ENCODE measurements at places on chromosomes 16 and 17. TPM values are rescaled to one million over a fixed set of nuclear protein-coding genes. Genes with fewer than 3 reads are reported as not detected.
A peak's percentile ranks its signal among the peaks of the same experiment; 100 is the strongest.

The TIMP2 gene
- total RNA-seq: 94.8 TPM

The METTL22 gene
- 18.6 TPM for total RNA-seq

DNA sequence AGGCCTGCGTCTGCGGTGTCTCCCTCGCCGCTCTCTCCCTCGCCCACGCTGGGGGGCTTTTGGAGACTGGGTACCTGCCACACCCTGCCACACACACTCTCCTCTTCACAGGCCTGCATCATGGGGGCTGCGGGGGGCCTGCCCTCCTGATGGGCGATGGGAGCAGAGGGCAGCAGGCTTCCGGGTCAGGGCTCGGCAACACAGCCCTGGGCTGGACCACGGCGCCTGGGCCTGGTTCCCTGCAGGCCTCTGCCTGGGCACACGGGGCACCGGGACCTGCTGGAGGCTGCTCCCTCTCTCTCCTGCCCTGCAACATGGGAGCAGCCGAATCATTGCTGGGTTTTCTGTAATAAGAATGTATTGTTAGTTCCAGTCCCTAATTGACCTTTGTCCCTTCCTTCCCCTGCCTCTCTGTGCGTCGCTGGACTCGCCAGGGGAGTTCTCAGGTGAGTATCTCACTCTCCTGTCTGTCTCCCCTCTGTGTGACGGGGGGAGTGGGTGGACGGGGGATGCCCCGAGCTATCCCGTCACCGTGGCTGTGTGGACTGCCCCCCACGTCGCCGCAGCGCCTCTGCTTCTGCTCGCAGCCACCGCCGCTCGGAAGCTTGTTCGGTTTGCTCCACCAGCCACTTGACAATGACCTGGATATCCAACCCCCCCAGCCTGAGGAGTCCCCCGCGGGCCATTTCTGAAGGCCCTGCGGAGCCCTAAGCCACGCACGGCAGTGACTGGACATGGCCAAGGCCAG lies 13.5 kb downstream of the NME3 start:
- no peak for DNase-seq

DNA sequence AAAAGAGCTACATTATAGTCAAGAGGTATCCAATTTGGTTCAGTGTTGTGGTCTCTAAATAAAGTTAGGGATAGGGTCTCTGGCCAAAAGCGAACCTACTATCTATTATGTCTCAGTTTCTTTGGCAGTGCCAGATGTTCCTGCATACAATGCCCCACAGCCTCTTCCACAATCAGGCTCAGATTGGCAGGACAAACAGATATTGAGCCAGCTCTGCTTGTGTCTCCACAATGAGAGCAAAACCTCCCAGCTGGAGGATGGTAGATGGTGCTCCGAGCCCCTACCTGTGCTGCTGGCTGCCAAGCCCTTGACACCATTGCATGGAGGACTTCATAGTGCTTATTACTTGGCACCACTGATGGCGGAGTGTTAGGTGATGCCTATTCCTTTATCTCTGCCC lies 19.7 kb downstream of the PHAF1 start:
- DNase-seq: no peak

The CCL16 gene
- total RNA-seq: 0.22 TPM

GRCh38 chr17:43547659-43548256 lies 1.6 kb upstream of the ETV4 start:
- DNase-seq: no peak

The OSGIN1 gene
- total RNA-seq: 0.18 TPM

DNA sequence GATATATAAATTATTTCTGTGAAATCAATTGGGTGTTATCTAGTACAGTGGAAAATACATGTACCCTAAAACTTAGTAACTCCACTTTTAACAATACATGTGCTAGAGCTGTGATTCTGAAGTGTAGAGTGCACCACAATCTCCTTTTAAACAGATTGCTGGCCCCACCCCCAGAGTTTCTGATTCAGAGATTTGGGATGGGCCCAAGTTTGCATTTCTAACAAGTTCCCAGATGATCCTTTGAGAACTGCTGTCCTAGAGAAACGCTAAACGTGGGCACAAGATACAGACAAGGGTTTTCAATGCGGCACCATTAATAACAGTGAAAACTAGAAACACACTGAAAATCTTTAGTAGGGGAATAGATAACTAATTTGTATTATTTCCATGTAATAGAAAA lies 49.2 kb downstream of the NXPH3 start:
- DNase-seq: no peak

The KRT40 gene
- total RNA-seq: 11.0 TPM

DNA sequence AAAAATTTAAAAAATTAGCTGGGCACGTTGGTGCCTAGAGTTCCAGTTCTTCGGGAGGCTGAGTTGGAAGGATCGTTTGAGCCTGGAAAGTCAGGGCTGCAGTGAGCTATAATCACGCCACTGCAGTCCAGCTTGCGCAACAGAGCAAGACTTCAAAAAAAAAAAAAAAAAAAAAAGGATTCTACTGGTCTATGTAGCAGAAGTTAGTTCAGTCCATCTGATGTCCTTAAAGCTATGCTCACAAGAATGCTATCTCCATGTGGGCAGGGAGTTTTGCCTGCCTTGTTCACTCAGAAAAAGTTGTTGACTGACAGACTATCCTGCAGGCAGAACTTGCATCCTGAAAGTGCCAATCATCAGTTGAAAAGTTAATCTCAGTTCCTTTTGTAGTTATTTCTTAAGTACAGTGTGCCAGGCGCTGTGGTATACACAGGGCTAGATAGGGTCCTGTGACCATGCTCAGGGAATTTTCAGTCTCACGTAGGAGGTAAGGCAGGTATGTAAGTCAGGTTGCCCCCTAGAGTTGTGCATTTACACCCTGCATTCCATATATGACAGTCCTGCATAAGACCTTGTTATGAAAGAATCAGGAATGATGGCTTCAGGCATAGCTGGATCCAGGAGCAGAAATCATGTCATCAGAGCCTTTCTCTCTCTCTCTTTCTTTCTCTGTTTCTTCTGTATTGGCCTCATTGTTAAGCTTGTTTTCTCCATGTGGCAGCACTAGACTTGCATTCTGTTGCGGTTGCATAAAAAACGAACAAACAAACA lies 7.6 kb downstream of the SYT17 start:
- no peak for DNase-seq

GRCh38 chr17:14630046-14630445 lies 329.2 kb downstream of the HS3ST3B1 start:
- no peak for DNase-seq

DNA sequence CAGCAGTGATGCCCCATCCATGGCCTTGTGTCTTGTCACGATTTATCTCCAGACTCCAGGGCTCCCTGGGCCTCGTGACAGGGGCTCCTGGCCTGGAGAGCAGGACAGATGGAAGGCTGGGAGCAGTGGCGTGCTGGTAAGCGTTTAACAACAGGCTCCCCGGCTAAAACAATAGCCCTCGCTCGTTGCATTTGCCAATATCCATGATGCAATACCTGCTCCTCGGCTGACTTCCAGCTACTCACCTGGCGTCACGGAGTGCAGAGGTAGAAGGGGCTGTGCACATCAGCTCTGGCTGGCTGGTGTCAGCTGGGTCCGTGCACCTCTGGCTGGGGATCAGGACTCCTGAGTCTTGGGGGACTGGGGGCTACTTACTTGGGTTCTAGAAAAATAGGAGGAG lies 1.5 kb upstream of the BICDL2 start:
- DNase-seq: no peak

The ADAMTS18 gene
- 0.71 TPM for total RNA-seq

GRCh38 chr16:48492133-48492532 lies 106.9 kb upstream of the SIAH1 start:
- DNase-seq: no peak

The BRIP1 gene
- 5.1 TPM for total RNA-seq

- no peak for DNase-seq
These were observed 4.2 kb downstream of the DPH1 start for GRCh38 chr17:2034157-2034556.

- DNase-seq: no peak
These were observed 19.2 kb upstream of the ABAT start for GRCh38 chr16:8655184-8655717.

- no peak for DNase-seq
These were observed 238.8 kb downstream of the MRTFB start for GRCh38 chr16:14309906-14310305.

GRCh38 chr16:5928476-5929065 lies 831.0 kb upstream of the EEF2KMT start:
- DNase-seq: peak; percentile 90

DNA sequence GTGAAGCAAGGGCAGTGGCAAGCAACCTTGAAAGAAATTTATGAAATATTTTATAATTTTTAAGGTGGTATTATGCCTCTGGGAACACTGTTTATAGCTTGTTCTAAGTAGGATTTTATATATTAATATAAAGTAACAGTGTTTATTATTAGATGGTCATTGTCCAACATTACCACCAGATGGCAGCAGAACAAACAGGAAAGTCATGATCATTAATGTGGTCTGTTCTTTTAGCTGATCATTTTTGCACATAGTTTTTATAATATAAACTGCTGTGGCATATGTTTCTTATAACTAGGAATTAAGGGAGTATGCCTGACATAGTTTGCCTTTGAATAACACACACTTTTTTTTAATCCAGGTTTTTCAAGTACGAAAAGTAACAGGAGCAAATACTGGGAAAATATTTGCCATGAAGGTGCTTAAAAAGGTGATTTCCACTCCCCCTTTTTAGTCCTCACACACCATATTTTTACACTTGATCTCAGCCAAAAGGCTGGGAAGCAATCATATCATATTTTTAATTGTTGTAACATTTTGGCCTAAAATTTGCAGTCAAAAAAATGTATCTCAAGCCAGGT lies 21.4 kb downstream of the RPS6KB1 start:
- peak; percentile 54 for DNase-seq

GRCh38 chr17:69093995-69094394 lies 33.3 kb upstream of the ABCA9 start:
- no peak for DNase-seq

The TERF2IP gene
- total RNA-seq: 53.1 TPM

The ADAM11 gene
- 1.3 TPM for total RNA-seq

DNA sequence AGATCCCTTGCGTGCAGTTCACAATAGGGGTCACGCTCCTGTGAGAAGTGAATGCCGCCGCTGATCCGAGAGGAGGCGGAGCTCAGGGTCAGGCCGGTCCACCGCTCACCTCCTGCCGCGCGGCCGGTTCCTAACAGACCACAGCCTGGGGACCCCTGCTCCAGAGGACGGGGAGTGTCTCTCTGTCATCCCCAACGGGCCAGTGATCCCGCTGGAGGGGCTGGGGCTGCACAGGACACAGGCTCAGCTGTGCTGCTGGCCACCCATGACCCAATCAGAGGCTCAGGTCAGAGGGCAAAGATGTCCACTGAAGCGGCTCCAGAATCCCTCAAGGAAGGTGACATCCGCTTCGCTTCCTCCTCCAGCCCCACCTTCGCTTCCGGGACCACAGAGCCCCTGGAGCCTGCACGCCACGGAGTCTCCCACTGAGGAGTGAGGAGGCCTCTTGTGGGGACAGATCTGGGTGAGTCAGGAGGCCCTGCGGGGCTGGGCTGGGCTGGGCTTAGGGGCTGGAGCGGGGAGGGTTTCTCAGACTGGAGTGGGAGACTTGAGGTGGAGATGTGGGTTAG lies 115.4 kb downstream of the METRNL start:
- DNase-seq: no peak

DNA sequence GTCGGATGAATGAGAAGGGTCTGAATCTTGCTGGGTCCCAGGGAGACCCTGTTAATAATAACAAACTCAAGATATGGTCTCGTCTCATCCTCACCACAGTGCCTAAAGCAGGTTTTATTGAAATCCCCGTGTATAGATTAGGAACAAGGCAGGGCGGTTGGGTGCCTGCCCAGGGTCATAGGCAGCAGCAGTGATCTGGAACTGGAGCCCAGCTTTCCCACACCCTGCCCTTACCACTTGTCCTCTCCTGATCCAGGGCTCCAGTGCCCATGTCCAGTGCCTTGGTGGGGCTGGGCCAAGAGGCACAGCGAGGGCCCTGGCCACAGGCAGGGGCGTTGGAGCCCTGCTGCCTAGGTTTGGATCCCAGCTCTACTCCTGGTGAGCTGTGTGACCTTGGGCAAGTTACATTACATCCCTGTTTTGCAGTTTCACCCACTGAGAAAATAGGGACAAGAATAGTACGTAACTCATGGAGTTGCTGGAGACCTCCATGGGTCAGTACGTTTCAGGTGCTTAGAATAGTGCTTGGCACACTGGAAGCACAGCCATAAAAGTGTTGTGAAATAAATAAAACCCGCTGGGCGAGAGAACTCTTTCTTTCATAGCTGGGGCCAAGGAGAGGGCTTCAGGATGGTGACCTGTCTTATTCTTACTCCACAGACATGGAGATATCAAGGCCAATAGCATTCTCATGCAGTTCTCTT lies 13.9 kb downstream of the SOCS3 start:
- no peak for DNase-seq

GRCh38 chr16:17921357-17921978 lies 415.1 kb downstream of the NPIPA8 start:
- DNase-seq: no peak

DNA sequence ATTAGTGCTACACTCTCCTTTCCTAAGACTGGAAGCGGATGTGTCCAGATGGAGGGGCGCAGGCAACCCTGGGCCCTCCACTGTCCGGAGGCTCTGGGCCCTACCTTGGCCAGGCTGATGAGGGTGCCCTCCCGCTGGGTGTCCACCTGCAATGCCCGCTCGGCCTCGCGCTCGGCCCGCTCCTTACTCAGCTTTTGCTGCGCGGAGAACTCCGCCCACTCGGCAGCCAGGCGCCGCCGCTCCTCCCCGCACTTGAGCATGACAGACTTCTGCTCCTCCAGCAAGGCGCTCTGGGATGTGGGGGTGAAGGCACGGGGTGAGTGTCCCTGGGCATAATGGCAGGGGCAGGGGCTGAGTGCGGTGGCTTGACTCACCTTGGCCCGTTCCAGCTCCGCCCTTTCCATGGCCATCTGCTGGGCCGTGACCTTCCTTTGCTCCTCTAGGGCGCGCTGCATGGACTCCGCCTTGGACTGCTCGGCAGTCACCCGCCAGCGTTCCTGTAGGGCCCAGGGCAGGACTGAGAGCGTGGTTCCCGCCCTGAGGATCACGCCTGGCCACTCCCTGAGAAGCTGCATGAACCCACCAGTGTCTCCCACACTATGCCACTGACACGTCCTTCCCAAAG lies 10.1 kb upstream of the MRPL38 start:
- DNase-seq: no peak

- DNase-seq: no peak
These were observed 5.6 kb downstream of the SLC16A3 start for GRCh38 chr17:82234211-82235055.

DNA sequence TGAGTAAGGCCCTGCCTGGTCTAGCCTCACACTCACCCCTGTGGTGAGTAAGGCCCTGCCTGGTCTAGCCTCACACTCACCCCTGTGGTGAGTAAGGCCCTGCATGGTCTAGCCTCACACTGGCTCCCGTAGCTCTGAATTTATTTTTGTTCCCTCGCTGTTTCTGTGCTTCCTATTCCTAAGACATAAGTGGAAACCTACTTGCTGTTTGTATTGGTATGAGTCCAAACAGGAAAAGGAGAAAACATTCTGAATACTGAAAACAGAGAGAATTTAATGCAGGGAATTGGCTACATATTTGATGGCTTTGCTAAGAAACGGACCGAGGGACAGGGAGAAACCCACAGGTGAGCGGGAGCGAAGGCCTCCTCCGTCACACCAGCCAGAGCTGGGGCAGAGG lies 267.8 kb downstream of the FOXL1 start:
- DNase-seq: peak; percentile 33

GRCh38 chr17:44108440-44109311 lies 14.8 kb downstream of the HDAC5 start:
- DNase-seq: peak; percentile 81

The KRT31 gene
- 3.3 TPM for total RNA-seq

The HCRT gene
- total RNA-seq: 0.13 TPM

Measured in muscle of leg (tissue), 16 donors.